ENCODE measurements at places on chromosomes 1 and 21.

GRCh38 chr1:156153362-156153761 is at the start of gene SEMA4A:
TSS of gene SEMA4A (plus strand) at chr1:156153585. CDS start at chr1:156154579, 994 bp downstream.
- DNase-seq: no peak

DNA sequence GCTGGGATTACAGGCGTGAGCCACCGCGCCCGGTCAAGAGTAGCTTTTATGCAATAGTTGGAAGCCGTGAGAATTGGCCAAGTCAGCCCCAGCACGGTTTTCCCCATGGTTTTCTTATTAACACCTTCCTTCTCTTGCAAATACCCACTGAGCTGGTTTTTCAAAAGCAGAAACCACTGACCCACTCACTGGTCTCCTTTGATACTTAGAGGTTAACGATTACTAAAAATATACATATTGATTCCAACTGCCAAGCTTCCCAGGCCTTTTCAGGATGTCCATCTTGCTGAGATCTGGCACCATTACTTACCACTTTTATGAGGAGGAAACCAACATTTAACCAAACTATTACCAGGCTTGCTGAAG is 25.9 kb upstream of the TARDBP start:
- no peak for DNase-seq

GRCh38 chr1:165629848-165630628 is 996 bp upstream of the MGST3 start:
- DNase-seq: no peak

GRCh38 chr1:25577134-25577920 is 33.9 kb downstream of the LDLRAP1 start:
- no peak for DNase-seq

- no peak for DNase-seq
Observed at GRCh38 chr1:54950006-54950368, 30.4 kb upstream of the TMEM61 start.

DNA sequence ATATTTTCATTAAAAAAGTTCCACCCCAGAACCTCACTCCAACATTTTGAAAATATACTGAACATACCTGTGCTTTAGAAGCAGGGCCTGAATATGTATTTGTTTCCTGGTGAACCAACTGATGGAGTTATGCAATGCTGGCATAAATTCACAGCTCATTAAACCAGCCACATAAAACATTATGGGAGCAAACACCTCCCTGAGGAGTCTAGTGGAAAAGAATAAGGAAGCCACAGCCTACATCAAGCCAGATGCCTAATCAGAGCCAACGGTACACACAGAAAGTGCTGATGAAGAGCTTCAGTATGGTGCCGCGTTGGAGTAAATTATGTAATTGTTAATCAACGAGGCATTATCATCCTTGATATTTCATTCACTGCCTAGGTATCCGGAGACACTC is 199.5 kb downstream of the AJAP1 start:
- no peak for DNase-seq

GRCh38 chr1:31498376-31499040 is 77.8 kb upstream of the TINAGL1 start:
- no peak for DNase-seq

DNA sequence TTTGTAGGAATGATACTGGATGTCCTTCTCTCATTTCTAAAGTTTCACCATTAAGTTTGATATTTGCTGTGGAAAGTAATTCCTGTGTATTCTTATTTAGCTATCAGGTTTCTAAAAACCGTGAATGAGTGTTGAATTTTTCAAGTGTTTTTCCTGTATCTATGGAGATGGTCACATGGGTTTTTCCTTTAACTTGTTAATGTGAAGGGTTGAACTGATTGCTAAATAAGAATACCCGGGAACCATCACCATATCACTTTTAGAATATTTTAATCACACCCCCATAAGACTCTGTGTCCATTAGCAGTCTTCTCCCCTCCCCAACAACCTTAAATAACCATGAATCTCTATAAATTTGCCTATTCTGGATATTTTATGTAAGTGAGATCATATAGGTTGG is 16.5 kb upstream of the ASAP3 start:
- no peak for DNase-seq

DNA sequence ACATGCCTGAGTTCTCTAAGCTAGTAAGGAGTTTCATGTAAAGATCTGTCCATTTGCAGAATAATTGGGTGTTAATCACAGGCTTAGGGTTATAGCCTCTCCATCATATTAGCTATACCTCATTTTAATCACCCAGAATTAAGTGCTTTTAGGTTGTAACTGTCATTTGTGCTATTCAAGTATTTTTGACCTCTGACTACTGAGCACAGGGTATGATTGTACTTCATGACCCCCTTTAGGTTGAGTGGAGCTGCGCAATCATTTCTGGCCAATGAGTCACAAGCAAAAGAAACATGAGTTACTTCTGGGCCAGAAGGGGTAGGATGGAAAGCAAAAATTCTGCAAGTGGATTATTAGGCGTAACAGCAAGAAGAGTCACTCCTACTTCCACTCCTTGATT is 8.4 kb upstream of the SNX7 start:
- no peak for DNase-seq

GRCh38 chr1:11311816-11312755 is 39.1 kb downstream of the UBIAD1 start:
- DNase-seq: no peak

- no peak for DNase-seq
Observed at GRCh38 chr1:205443585-205444299, 12.1 kb downstream of the BLACAT1 start.

GRCh38 chr1:53348486-53349368 is 20.9 kb upstream of the LRP8 start:
- DNase-seq: no peak

DNA sequence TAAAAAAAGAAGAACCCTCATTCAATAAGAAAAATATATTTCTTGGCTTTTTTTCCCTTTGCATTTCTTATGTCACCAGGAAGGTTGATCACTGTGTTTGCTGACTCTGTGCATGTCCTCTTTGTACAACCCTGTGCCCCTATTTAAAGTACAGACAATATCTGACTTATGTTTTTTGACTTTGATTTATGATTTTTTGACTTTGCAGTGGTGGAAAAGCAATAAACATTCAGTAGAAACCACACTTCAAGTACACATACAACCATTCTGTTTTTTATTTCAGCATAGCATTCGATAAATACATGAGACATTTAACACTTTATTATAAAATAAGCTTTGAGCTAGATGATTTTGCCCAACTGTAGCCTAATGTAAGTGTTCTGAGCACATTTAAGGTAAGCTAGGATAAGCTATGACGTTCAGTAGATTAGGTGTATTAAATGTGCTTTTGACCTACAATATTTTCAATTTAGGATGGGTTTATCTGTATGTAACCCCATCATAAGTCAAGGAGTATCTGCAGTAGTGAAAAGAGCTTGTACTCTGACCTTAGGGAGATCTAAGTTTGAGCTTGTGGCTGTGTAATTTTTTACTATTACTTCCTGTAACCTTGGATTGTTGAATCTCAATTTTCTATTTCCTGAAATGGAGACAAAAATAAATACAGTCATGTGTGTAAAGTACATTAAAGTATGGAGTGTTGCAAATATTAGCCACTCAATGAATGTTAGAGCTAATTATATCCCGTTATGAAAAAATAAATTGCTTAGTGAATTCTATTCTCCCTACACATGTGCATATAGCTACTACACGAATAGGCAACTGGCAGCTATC is 1.2 kb downstream of the RNASEL start:
- DNase-seq: no peak

DNA sequence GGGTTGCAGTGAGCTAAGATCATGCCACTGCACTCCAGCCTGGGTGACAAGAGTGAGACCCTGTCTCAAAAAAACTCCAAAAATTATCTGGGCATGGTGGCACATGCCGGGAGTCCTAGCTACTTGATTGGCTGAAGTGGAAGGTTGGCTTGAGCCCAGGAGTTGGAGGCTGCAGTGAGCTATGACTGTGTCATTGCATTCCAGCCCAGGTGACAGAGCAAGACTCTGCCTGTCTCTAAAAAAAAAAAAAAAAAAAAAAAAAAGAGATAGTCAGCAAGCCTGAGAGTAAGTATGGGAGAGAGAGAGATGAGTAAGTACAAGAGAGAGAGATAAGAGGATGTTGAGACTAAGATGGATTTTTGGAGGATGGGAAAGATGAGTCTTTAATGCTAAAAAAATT is 180.8 kb upstream of the CACYBP start:
- DNase-seq: no peak

- DNase-seq: no peak
Observed at GRCh38 chr1:160798439-160798838, 2.5 kb downstream of the LY9 start.

DNA sequence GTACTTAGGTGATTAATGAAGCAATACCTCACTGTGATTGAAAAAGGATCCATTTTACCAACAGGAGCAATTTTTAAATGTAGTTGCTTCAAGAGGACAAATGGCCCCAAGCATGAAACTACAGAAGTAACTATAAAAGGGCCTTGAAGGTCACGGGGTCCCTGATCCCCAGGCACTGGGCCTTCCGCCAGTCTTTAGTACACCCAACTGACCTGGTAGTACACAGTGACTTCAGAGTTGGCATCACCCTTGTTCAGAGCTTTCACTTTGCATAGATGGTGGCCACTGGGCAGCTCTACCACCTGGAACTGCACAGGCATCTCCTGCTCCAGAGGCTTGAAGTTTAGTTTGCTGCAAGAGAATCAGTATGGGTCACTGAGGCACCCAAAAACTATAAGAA is 84.3 kb downstream of the NRDC start:
- DNase-seq: no peak

DNA sequence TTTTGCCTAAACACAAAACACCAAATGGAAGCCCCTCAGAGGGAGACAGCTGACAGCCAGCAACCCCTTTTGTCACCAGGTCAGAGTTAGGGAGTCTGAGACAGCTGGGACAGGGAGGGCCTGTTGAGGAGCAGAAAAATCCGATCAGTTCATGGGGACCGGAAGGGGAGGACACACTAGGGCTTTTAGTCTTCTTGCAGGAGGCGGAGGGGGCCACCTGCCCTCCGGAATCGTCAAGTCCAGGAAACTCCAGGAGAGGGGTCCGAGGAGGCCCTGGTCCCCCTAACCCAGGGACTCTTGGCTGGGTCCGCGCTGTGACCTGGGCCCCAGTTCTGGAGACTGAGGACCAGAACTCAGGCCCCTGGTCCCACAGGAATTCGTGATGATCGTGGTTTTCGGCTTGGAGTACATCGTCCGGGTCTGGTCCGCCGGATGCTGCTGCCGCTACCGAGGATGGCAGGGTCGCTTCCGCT is 34.2 kb downstream of the KCNQ4 start:
- DNase-seq: no peak

- DNase-seq: no peak
Observed at GRCh38 chr21:26457817-26458216, 115.3 kb downstream of the CYYR1 start.

DNA sequence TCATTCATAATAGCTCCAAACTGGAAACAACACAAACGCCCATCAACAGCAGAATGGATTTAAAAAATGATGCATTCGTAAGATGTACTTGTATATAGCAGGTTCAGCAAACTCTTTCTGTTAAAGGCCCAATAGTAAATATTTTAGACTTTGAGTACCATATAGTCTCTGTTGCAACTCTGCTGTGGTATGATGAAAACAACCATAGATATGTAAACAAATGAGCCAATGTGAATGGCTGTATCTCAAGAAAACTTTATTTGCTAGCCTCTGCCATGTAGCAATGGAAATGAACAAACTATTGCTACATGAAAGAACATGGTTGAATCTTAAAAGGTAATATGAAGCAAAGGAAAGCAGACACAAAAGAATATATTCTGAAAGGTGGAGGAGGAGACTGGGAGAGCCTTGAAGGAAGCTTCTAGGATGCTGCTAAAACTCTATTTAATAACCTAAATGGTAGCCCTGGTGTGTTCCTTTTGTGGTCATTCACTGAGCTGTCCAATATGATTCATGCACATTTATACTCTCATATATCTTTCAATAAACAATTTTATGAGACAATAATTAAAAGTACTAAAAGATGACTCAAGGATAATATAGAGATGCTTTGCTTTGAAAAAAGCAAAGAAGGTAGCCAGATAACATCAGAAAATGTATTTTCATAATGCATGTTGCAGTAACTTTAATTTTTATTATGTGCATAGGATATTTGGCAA is 29.1 kb upstream of the FMO3 start:
- DNase-seq: no peak

- DNase-seq: no peak
Observed at GRCh38 chr1:170910273-170910672, 25.1 kb upstream of the MROH9 start.

- no peak for DNase-seq
Observed at GRCh38 chr21:35679076-35679475, 381.2 kb downstream of the SETD4 start.

DNA sequence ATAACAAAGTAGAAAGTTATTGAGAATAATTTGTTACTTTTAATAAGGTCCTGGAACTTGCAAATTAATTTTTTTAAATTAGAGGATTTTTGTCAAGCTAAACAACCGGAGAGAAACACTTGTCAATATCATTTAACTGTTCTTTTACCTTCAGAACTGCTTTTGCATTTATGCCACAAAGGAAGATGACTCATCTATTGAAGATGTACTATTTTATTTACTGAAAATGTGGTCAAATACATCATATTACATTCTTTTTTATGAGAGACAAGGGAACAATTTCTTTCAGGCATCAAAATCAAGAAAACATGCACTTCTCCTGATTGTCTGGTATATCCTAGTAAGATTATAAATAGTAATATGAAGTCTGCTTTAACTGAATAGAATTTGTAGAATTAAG is 558.2 kb upstream of the PRMT6 start:
- DNase-seq: no peak

- no peak for DNase-seq
Observed at GRCh38 chr1:195580988-195581387, 1027.3 kb downstream of the KCNT2 start.

DNA sequence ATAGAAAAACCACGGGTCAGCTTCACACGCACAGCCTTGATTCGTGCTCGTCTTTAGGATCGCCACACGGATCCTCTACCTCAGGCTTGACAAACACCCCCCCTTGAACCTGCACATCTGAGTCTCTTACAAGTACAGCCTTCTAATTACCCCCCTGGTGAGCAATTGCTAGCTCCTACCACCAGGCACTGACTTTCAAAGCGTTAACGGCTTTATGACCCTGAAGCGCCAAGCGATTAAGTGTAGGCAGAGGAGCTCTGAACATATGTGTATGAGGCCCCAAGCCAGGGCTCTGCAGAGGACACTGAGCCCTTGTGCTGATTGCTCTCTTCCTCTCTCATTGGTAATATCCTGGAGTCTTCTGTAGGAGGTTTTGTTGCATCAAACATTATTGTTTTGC is 55.7 kb upstream of the EPHA8 start:
- no peak for DNase-seq

DNA sequence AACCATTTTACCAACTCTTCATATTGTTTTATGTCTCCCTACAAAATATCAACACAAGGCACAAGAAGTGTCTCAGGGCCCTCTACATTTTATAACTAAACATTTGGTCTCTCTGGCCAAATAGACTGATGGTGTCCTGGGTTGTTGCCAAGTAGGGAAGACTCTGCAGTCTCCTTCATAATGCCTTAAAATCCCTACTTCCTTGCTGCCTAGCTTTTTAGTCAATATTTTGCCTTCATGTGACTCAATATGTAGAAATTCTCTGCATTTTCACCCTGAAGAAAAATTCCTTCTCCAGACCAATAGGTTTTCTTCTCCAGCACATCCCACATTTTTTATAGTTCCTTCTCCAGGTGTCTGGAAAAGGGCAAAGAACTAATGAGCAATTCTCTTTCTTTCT is 72.6 kb upstream of the IPO9 start:
- DNase-seq: no peak
